ENCODE measurements at places on chromosomes 6 and 20. TPM values are rescaled to one million over a fixed set of nuclear protein-coding genes. Genes with fewer than 3 reads are reported as not detected.

DNA sequence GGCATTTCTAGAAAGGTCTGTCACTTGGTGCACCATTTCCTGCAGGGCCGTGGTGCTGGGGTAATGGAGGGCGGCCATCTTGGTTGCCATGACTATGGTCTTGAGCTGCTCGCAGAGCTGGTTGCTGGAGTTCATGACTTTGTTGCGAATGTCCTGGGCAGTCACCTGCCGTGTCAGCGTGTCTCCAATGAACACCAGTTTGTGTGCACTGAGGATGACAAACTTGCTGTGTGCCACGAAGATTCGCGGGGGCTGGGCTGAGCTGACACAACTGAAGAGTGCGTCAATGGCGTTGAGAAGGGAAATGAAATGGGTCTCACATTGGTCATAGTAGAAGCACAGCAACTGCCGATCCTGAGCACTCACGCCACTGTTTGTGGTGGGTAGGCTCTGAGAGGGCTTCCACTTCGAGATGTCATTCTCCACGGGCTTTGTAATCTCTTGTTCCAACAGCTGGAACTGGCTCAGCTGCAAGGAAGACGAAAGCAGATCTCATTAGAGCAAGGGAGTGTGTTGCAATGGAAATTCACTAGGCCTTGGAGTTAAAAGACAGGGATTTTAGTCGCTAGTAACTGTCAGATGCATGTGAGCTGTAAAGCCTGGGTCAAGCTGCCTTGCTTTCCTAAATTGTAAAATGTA is 47.1 kb downstream of the NEDD9 start:
- H3K27me3 ChIP-seq = no peaks in the 10 kb centered on the region
- H3K4me3 ChIP-seq = no peak overlapping the region
- no peak for DNase-seq
- H3K36me3 ChIP-seq = peaks cover 9% of the 10 kb centered on the region
- no peak overlapping the region for H3K27ac ChIP-seq

The USP49 gene
- 4.7 TPM for total RNA-seq

- peak overlapping the region; percentile 91 for H3K4me3 ChIP-seq
- DNase-seq = no peak
- H3K36me3 ChIP-seq = no peaks in the 10 kb centered on the region
- no peaks in the 10 kb centered on the region for H3K27me3 ChIP-seq
Observed at GRCh38 chr6:98946266-98946878, 1.4 kb downstream of the FBXL4 start.

The BPIFA1 gene
- total RNA-seq = not detected

DNA sequence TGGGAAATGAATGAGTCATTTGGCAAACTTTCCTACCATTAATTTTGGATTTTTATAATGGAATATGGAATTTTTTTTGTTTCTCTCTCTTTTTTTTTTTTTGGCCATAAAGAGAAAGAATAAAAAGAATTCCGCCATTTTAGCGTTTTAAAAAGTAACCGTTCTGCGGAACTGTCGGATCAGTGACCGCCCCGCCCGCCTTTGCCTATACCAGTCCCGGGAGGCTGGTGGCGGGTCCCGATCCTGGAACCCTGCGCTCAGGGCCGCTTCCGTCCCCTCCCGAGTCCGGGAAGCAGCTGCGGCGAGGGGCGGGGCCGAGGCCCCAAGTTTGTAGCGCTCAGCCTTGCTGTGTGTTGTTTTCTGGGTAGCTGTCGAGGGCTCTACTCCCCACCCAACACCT is 609 bp downstream of the L3MBTL1 start:
- no peak for DNase-seq
- H3K4me3 ChIP-seq = peak overlapping the region; percentile 86
- H3K27me3 ChIP-seq = no peaks in the 10 kb centered on the region
- H3K27ac ChIP-seq = no peak overlapping the region
- no peaks in the 10 kb centered on the region for H3K36me3 ChIP-seq
- no peaks in the 10 kb centered on the region for H3K4me1 ChIP-seq

The TAP2 gene
- total RNA-seq = 9.5 TPM

- no peaks in the 10 kb centered on the region for H3K27me3 ChIP-seq
- no peak overlapping the region for H3K4me3 ChIP-seq
- no peaks in the 10 kb centered on the region for H3K36me3 ChIP-seq
- H3K27ac ChIP-seq = no peak overlapping the region
Observed at GRCh38 chr6:37310966-37311365, 42.8 kb upstream of the RNF8 start.

All from breast epithelium (tissue), 4 donors.